ENCODE measurements at places on chromosomes 5 and 9.

DNA sequence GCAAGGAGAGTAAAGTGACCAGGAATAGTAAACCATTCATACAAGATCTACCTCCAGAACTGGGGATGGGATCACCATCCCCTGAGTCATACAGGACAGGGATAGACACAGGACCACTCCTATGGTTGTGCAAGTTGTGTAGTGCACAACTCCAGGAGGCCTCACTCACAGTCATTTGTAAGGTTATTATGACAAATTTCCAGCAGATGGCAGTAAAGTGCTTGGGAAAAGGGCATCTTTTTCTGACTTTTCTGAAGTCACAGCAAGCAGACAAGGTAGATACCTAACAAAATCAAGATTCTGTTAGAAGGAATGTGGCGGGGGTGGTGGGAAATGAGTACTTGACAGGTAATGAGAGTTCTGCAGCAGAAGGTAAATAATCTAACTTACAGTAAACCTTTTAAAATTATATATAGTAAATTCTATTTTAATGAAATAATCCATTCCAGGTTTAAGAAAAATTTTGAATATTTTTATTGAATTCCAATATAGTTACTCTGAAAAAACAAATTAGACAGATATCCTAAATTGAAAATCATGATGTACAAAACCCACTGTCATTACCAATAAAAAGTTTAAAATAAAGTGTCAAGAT lies 16.7 kb upstream of the KIF27 start:
- DNase-seq = peak; percentile 78

DNA sequence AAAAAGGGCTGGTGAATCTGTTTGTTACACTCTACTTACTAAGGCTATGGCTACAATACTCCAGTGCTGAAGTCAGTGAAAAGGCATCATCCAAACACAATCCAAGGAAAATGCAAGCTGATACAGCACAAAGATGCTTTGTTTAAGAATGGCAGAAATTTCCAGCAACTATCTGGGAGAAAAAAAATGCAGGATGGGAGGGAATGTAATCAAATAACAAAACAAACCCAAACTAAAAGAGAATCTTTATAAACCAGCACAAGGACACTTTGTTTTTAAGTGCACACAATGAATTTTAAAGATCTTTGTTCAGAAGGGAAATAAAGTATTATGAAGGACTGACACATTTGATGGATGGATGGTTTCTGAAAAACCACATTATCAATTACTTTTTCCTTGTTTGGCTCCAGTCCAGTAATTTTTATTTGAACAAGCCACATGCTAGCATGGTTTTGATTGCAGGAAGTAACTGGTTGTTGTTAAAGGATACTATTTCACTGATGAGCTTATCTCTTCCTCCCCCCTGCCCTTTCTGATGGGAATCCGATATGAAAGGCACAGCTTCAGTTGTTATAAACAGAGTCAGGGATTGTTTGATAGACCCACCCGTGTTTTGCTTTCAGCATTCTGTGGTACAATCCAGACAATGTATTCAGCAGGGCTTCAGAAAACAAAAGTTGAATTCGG lies 12.1 kb upstream of the TLE4 start:
- no peak for DNase-seq

GRCh38 chr9:121924700-121925099 lies 168.4 kb downstream of the TTLL11 start:
- DNase-seq = no peak

DNA sequence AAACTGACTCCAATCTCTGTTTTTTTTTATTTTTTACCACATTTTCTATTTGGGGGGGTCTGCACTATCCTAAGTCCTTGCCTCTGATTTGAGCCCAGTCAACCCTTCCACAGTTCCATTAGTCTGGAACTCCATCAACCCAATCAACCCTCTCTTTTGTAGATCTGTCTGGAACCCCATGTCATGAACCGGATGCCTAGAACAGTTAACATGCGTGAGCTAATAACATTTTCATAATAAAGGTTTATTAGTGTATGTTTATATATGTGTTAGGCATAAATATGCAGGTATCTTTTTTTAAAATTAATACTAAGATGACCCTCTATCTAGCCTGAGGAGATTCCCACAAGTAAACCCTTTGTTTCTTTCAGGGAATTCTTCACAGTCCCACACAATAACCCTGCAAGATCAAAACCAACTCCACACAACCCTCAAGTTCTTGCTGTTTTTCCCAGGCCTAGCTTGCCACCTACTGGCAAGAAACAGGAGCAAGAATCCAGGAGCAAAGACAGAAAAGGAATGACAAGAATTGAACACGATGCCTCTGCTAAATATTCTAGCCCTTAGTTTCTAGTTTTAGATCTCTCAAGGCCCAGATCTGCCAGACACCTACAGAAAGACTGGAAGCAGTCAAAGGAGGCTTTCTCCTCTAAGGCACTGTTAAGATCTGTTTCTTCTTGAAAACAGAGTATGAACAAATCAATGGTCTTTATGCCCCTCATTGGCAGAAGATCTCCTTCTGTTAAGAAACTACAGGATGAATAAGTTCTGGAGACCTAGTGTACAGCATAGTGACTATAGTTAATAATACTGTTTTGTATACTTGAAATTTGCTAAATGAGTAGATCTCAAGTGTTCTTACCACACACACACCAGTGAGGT lies 100.4 kb downstream of the TRIM36 start:
- DNase-seq = peak; percentile 2

DNA sequence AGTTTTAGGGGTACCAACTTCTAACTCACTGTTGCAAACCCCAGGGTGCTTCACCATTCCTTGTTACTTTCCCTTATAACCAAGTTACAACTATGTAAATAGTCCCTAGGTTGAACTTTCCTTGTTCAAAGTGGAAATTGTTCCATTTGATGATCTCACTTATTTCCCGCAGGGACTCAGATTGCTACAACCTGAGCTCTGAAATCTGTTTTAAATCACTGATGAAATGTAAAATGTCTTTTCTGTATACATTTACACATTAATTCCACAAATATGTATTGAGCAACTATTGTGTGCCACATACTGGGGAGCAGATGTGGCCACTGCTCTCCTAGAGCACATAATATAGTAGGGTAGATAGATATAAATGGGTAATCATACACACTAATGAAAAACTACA lies 69.1 kb upstream of the TARS1 start:
- no peak for DNase-seq

GRCh38 chr5:139473105-139473504 lies 2.3 kb downstream of the SMIM33 start:
- no peak for DNase-seq

DNA sequence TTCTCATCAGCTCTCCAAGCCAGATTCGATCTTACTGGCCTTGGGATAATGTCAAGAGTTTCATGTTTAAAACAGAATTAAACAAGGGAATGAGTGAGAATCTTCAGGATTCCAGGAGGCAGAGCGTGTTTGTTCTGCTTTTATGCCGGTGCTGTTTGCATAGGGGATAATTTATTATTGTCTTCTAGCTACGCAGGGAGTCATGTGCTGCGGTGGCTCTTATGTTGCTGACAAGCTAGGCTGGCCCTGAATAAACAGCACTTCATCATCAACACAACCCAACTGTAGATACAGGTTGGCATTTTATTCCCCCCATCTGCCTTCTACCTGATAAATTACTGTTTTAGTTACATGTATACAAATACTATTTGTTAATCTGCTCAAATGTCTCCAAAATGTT lies 47.1 kb upstream of the PCA3 start:
- DNase-seq = no peak

- DNase-seq = no peak
These were observed 483.8 kb upstream of the CDH10 start for GRCh38 chr5:25128606-25129005.
